ENCODE measurements at places on chromosomes 3 and 15. TPM values are rescaled to one million over a fixed set of nuclear protein-coding genes. Genes with fewer than 3 reads are reported as not detected.

P3H2 gene
- 29.9 TPM for total RNA-seq

TMEM108 gene
- 0.95 TPM for total RNA-seq

BOC gene
- 159 TPM for total RNA-seq

RYR3 gene
- 0.85 TPM for total RNA-seq

ADGRG7 gene
- total RNA-seq = not detected

GRCh38 chr15:65339416-65339815, 34.9 kb downstream of the RNU5B-1 start:
- no peak for DNase-seq
- H3K36me3 ChIP-seq = no peaks in the 10 kb centered on the region
- H3K27ac ChIP-seq = no peak overlapping the region
- H3K4me3 ChIP-seq = no peak overlapping the region

DNA sequence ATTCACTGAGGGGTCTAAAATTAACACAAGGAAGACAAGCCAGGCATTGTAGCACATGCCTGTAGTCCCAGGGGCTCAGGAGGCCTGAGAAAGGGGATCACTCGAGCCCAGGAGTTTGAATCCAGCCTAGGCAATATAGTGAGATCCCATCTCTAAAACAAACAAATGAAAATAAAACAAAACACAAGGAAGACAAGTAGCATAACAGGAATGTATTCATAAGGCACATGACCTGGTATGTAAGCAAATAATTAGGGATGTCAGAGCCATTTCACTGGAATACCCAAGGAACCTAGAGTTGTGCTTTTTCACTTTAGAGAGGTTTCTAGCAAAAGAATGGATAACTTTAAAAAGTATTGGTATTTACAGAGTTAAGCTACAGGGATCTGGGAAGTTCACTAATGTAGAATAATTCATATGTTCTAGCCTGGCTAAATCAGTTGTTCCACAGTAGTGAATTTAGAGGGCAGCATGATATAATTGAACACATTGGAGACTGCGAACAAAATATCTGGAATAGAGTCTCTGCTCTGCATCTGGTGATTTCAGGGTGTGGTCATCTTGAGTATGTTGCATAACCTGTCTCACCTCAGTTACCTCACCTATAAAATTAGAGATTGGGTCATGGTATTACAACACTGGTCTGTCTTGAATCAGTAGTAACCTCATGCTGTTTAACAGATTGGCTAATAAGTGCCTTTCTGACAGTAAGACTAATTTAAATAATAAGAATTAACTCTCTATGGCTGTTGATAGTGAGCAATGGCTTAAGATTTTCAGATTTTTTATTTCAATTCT, 9.3 kb downstream of the GRAMD1C start:
- H3K27me3 ChIP-seq = no peaks in the 10 kb centered on the region
- no peak overlapping the region for H3K27ac ChIP-seq
- H3K4me3 ChIP-seq = no peak overlapping the region
- H3K4me1 ChIP-seq = peaks cover 12% of the 10 kb centered on the region
- no peaks in the 10 kb centered on the region for H3K36me3 ChIP-seq
- no peak for DNase-seq

GRCh38 chr15:22808761-22809280, 22.4 kb downstream of the NIPA1 start:
- H3K36me3 ChIP-seq = peaks cover 4% of the 10 kb centered on the region
- no peak overlapping the region for H3K27ac ChIP-seq
- peak; percentile 67 for DNase-seq
- no peaks in the 10 kb centered on the region for H3K27me3 ChIP-seq
- H3K4me1 ChIP-seq = no peaks in the 10 kb centered on the region

DNA sequence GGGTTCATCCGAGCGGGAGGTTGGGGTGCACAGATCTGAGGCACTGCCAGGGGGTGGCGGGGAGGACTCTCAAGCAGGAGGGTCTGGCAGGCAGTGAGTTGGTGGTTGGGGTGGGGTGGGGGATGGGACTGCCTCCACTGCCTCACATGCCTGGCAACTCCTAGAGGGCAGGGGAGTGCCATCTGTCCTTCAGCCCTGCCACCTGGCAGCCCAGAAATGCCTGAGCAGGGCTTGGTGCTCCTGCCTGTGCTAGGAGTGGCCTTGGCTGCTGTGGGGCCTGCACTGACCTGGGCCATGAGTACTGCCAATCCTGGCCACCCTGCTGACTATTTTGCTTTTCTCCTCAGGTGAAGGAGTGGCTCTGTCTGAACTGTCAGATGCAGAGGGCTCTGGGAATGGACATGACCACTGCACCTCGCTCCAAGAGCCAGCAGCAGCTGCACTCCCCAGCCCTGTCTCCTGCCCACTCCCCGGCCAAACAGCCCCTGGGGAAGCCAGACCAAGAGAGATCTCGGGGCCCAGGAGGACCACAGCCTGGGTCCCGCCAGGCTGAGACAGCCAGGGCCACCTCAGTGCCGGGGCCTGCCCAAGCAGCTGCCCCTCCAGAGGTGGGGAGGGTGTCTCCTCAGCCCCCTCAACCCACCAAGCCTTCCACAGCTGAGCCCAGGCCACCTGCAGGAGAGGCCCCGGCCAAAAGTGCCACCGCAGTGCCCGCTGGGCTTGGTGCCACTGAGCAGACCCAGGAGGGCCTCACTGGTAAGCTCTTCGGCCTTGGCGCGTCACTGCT, 32.0 kb upstream of the APEH start:
- no peak overlapping the region for H3K27ac ChIP-seq
- no peaks in the 10 kb centered on the region for H3K36me3 ChIP-seq
- no peak for DNase-seq
- H3K4me3 ChIP-seq = no peak overlapping the region
- H3K27me3 ChIP-seq = no peaks in the 10 kb centered on the region

DNA sequence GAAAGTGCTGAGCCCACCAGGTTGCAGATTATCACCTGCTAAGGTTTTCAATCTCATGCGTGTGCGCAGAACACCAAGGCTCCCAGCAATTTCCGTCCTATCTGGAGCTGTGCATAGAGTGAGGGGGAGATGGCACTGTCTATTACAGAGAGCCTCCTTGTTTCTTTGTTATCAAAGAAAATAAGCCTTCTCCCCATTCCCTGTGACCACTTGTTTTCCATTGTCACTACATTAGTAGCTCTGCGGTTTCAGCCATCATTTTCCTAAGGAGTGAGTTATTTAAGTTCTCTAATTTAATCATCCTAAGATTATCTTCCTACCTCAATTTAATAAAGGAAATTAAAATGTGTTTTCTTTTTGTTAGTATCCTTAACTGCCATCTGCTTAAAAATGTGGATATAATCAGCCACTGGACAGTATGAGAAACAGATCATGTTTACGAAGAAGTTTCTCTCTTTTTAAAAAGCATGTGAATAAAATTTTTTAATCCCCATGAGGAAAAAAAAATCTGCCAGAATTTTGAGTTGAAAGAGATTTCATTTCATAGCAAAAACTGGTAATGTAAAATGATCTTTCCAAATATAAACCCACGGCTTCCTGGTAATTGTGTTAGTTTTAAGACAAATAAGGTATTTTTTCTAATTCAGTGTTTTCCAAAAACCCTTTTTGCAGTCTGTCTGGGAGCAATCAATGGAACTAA, 172.3 kb upstream of the UBE2E1 start:
- no peaks in the 10 kb centered on the region for H3K4me1 ChIP-seq
- DNase-seq = no peak
- H3K27ac ChIP-seq = no peak overlapping the region
- H3K27me3 ChIP-seq = no peaks in the 10 kb centered on the region
- H3K36me3 ChIP-seq = no peaks in the 10 kb centered on the region

GRCh38 chr3:81339040-81339845, 422.2 kb downstream of the GBE1 start:
- H3K4me3 ChIP-seq = no peak overlapping the region
- no peaks in the 10 kb centered on the region for H3K27me3 ChIP-seq
- H3K4me1 ChIP-seq = no peaks in the 10 kb centered on the region
- DNase-seq = no peak

DNA sequence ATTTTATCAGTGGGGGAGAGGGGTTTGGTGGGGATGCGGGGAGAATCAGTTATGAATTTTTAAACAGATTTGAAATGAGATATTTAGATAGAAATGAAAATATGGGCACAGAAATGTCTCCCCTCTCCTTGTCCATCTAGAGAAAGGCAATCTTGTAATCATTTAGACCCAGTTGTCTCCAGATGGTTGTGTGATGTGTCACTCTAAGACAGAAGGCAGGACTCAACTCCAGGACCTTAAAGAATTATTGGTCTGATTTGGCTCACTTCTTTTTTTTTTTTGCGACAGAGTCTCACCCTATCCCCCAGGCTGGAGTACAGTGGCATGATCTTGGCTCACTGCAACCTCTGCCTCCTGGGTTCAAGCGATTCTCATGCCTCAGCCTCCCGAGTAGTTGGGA, 77.2 kb downstream of the EOMES start:
- no peak for DNase-seq
- H3K4me1 ChIP-seq = peaks cover 10% of the 10 kb centered on the region
- no peak overlapping the region for H3K27ac ChIP-seq
- H3K27me3 ChIP-seq = no peaks in the 10 kb centered on the region
- no peak overlapping the region for H3K4me3 ChIP-seq
